Stimulated activated CD4-positive, alpha-beta T cell treated with anti-CD3 and anti-CD28 coated beads, Interleukin-4, amount 100 ng/mL, for 48 hours (primary cell): ENCODE measurements at places on chromosomes 11 and 22.

DNA sequence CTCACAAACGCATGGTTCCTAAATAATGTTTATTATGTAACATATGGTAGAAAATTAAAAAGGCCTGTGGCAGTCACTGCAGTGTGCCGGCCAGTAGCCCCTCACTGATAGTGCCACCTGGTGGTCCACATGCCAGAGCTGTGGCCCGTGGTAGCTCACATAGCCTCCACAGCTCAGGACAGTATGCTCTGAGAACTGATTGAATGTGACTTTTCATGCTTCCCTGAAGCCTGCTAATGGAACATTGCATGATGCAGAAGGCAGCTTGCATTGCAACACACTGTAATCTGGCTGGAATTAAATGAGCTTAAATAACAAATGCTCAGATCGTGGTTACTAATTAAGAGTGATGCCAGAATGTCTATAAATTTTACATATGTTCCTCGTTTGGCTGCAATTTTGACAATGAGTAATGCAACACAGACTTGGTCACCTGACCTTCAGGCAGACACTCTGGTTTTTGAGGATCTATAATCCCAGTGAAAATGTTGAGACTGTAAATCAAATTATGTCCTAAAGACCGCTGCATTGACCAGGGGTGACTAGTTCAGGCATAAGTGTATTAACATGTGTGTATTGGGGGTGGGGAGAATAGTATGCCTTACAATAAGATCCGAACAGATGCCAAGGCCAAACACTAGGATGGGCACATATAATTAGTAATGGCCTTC, 566.4 kb downstream of the METTL15 start:
- DNase-seq: no peak

- no peak for DNase-seq
These were observed 97.7 kb downstream of the TEAD1 start for GRCh38 chr11:12771875-12772274.

GRCh38 chr22:29255064-29255621, 12.6 kb downstream of the RHBDD3 start:
- no peak for DNase-seq

GRCh38 chr22:33807470-33807869, 112.8 kb downstream of the LARGE1 start:
- DNase-seq: no peak

DNA sequence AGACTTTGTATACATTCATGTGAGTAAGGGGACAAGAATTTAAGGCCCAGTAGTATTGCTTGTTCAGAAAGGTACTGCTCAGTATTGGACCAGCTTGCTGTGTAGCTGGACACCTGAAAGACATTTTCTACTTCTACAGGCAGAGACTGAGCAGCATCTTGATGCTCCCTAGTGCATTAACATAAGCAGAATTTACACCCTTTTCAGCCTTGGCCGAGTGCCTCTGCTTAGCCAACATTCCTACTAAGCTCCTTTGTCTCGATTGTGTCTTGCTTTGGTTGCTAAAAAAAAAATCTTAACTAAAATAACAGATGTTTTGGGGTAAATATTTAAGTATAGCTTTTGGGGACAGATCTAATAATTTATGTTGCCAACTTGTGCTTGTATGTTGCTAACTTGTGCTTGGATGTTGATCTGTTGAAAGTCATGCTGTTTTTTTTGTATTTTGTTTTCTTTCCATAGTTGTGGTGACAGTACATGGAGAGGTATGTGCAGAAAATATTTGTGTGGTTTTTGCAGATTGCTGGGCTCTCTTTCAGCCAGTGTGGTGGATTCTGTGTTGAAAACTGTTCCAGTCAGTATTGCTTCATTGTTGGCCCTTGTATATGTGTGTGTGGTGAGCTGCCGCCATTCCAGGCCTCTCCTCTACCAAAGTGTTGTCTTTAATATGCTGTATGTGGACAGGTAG, 3.7 kb downstream of the PTS start:
- no peak for DNase-seq

- peak; percentile 52 for DNase-seq
These were observed 24.1 kb downstream of the ZNRF3 start for GRCh38 chr22:28907311-28908008.

GRCh38 chr11:73958521-73959141, 7.8 kb downstream of the DNAJB13 start:
- no peak for DNase-seq

DNA sequence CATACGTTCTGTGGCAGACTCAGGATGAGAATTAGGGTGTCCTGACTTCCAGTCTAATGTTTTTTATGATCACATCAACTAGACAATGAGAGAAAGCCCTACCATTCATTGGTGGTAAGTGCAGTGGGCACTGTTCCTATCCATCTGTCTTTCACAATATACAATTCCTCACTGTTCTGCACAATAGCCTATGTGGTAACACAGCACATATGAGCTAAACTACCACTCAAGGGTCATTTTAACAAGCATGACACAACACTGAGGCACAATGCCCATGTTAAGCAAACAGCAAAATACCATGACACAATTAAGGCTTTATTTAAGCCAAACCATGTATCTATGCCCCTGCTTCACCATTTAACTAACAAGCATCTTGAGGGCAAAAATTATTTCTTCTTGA, 52.3 kb downstream of the SIK3 start:
- no peak for DNase-seq

DNA sequence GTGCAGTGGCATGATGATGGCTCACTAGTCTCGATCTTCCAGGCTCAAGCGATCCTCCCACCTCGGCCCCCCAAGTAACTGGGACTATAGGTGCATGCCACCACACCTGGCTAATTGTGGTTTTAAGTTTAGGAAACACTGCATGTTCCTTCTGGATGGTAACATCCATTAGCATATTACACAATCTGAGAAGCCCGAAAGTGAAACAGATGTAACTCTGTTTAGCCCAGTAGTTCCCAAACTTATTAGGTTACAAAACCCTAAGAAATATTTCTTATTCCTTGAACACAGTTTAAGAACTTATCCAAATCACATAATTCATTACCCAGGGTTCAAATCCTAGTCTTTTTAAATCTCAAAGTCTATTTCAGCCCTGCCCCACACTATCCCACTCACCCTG, 28.3 kb downstream of the POLDIP3 start:
- no peak for DNase-seq

DNA sequence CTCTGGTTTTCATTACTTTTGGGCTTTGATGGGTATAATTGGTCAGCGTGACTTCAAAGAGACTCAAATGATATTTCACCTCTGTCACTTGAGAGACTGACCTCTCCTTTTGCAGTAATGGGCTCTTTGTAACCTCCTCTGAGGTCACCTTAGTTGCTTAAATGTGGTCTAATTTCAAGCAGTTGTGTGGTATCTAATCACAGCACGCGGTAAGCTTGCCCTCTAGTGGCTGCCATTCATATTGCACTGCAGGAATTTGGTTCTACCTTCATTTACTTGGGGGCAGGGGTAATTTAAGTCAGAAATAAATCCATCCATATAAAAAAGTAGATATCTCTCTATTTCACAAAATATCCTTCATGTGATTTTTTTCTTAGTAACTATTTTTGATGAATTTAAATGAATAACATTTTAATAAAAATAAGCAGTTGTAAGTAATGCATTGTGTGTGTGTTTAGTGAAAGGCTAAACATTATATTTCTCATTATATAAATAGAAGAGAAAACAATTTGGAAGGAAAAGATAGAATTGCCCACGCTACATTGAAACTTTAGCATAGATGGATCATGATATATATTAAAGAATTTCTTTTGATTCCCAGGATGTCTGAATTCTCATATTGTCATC, 55.0 kb upstream of the ANO3 start:
- DNase-seq: no peak

- no peak for DNase-seq
These were observed 23.8 kb downstream of the TAF1D start for GRCh38 chr11:93717501-93717900.

- no peak for DNase-seq
These were observed 13.3 kb upstream of the OR56B4 start for GRCh38 chr11:6094186-6094585.

GRCh38 chr22:17897426-17897825, 123.2 kb upstream of the BID start:
- no peak for DNase-seq

- no peak for DNase-seq
These were observed 514.9 kb downstream of the BUD13 start for GRCh38 chr11:116257883-116258282.

- no peak for DNase-seq
These were observed 23.2 kb downstream of the NEAT1 start for GRCh38 chr11:65445604-65446445.

DNA sequence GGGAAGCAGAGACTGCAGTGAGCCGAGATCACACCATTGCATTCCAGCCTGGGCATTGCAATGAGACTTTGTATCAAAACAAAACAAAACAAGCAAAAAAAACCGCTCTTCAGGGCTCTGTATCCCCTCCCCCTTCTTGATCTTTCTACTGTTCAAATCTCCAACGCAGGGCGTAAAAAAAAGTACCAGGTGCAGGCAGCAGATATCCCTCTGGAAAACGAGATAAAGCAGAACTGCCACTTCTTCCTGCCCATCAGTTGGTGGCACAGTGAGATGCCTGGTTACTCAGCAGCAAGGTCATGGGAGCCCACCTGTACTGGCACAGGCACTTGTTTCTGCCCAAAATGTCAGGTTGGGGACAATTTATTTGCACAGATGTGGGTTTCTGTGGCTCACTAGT, 11.2 kb downstream of the CCS start:
- DNase-seq: no peak

GRCh38 chr11:125924384-125925007, 20.2 kb downstream of the DDX25 start:
- DNase-seq: no peak

GRCh38 chr11:59724066-59724465, 10.4 kb upstream of the OR10V1 start:
- no peak for DNase-seq

DNA sequence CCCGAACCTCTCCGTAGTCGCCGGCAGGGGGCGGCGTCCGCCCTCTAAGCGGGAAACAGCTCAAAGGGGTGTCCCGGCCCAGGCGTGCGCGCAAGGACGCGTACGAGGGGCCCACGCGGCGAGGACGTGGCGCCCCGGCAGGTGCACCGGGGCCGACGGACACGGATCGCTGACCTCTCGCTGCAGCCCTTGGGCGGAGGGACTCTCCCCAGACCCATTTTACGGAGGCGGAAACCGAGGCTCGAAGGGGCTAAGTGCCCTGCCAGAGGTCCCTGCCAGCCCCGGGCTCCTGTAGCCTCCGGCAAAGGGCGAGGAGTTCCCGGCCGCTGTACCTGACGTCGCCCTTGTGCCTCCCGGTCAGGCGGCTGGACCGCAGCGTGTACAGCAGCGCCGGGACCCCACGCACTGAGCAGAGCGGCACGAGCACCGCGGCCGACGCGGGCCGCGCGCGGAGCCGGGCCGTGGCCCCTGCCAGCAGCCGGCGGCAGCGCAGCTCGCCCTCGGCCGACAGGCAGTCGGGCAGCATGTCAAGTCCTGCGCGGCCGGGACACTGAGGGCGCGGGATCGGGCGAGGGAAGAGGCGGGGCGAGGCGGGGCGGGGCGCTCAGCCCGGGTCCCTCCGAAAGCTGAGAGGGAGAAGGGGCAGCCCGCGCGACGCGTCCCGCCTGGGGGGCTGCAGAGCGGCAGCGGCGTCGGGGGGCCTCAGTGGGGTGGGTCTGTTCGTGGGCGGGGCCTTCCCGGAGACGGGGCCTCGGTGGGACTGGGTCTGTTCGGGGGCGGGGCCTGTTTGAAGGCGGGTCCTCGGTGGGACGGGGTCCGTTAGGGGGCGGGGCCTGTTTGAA, at the start of gene NUDT8:
TSS of gene NUDT8 (minus strand) at position 552 of the 842 bp plus-strand sequence. CDS start at position 526, 26 bp downstream.
- DNase-seq: peak; percentile 88

DNA sequence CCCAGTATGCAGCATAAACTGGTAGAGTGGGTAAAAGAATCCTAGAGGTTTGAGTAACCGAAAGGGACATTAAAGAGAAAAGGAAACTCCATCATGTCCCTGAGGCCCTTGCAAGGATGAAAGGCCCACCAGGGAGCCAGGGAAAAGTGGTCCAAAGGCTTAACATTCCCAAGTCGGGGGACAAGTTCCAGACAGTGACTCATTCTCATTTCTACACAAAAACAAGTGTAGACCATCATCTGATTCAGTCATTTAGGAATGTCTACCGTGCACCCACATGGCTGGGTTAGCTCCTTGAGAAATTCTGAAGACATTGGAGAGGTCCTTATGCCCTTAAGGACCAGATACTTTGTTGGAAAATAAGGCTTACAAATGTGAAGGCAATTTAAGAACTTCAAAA, 4.8 kb upstream of the NOX4 start:
- DNase-seq: no peak

DNA sequence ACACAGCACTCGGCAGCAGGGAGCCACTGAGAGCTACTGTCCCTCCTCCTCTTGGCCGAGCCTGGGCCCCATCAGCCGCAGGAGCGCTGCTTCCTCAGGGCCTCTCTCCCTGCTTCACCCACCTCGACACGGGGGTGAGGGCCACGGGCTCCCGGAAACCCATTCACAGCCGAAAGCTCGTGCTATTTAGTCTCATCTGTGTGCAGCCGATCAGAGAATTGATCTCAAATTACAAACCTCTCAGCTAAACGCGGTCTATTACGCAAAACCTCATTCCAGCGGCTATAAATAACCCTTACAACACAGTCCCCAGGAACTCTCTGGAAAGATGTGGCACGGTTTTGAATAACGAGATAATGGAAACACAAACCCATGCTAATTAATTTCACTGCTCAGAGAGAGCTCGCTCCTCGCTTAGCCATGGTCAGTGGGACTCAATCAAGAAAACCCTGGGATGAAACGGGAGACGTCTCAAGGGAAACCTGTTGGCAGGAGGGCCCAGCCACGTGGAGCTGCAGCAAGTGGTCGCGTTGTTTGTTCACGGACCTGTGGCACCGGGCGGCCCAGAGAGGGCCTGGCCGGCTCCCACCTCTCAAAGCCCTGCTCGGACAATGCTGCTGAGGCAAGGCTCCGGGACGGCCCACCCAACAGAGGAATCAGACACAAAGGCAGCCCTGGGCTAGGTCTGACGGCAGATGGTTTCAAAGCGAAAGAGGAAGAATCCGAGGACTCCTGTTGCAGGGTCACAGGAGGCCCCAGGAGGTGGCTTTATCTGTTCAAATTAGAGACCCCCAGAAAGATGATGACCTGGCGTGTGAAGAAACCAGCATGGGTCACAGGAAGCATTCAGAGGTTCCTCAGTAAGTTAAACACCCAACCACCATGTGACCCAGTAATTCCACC, 210.5 kb downstream of the CTTN start:
- no peak for DNase-seq

- DNase-seq: no peak
These were observed 999 bp downstream of the TSKU start for GRCh38 chr11:76783896-76784813.

DNA sequence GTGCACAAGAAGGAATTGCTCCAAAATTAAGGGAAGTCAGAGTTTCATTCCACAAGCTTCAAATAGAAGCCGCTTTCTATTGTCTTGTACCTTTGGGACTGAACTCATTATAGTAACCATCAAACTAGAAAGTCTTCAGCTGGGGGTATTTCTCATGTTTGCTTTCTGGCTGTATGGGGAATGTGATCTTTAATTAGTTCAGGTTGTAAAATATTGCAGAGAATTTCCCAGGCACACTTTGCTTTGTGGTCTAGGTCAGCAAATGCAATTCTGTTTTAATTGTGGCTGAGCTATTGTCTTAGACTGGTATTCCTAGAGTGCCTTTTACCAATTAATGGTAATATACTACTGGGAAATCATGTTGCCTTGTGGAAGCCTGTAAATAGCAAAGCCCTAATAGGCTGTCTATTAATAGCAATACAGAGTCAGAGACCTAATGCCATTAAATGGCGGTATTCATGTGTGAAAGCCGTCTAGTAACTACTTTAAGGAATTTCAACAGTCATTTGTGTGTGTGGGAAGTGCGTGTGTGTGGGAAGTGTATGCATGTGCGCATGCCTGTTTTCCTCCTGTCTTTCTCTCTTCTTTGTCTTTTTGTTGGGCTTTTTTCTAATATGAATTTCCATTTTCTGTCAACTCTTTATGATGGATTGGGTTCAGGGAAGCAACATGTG, 276.6 kb downstream of the FAT3 start:
- DNase-seq: no peak
